Right kidney (tissue), 9 donors: ENCODE measurements at places on chromosomes 11 and 22.

DNA sequence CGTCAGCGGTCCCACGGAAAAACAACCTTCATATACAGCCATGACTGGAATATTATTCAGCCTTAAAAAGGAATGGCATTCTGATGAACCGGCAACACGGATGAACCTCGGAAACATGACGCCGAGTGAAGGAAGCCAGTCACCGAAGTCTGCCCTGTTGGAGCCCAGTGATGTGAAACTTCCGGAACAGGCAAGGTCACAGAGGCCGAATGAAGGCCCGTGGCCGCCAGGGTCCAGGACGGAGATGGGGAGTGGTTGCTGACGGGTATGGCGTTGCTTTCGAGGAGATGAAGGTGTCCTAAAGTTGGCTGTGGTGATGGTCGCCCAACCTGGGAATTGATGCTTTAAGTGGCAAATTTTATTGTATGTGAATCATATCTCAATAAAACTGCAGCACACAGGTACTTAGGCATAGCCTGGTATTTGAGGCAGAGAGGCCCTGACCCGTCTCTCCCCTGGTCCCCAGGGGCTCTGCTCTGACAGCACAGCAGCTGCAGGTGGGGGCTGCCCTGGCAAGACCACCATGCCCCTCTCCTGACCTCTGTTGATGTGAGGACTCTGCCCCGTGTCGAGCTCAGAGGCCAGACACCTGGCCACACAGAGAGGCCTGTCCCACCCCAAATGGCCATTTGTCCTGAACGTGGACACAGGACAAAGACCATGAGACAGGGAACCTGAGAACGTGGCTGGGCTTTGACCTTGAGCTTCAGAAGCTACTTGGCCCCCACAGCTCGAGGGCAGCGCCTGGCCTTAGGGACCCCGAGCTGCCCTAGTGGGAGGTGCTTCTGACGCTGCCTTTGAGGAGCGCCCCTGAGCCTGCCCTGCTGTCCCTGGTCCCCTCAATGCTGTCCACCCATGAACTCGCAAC, 1090.8 kb downstream of the BRD1 start:
- no peak for DNase-seq

GRCh38 chr11:18692941-18693760, 5.4 kb upstream of the TMEM86A start:
- no peak for DNase-seq

DNA sequence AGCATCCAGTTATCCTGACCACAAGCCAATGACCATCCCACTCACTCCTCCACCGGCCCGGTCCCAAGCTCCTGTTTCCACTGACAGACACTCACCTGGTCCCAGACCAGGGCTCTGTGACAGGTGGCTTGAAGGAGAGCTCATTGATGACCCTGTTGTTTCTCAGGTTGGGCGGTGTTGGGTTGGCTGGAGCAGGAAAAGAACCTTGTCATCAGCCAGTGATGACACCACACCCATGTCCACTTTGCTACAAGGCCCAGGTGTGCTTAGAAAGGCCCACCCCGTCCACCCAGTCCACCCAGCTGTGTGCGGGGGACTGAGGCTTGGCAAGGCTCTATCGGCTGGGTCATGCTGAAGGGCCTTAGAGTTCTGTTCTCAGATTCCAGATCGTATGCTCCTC, 42.9 kb downstream of the GAB4 start:
- no peak for DNase-seq

- no peak for DNase-seq
Measured at GRCh38 chr11:1354125-1354938, 35.4 kb upstream of the BRSK2 start.

- no peak for DNase-seq
Measured at GRCh38 chr11:11291041-11292015, 61.7 kb downstream of the CSNK2A3 start.
